Activated CD8-positive, alpha-beta memory T cell treated with anti-CD3 and anti-CD28 coated beads, Interleukin-2, amount 10 ng/mL, durations not matched to agents 7 days and 5 days (primary cell): ENCODE measurements at places on chromosomes 6 and 20. TPM values are rescaled to one million over a fixed set of nuclear protein-coding genes. Genes with fewer than 3 reads are reported as not detected.

NMBR gene
- total RNA-seq: not detected

ETV7 gene
- 19.7 TPM for total RNA-seq

DNA sequence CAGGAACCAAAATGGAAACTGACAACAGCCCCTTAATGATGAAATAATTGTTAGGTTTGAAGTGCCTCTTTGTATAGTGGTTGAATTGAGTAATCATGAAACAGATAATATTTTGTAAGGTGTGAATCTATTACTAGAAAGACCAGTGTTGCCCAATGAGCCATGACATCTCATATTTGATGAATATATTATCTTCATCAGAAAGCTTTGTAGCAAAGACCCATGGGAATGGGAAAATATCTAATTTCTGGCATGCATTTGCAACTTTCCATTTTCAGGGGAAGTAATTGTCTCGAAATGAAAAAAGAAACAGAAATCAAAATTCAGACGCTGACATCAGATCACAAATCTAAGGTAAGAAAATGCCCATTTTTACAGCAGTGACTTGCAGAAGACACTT is 57.3 kb upstream of the LAMP5 start:
- H3K4me1 ChIP-seq: no peaks in the 10 kb centered on the region
- no peaks in the 10 kb centered on the region for H3K36me3 ChIP-seq
- no peak for DNase-seq

DNA sequence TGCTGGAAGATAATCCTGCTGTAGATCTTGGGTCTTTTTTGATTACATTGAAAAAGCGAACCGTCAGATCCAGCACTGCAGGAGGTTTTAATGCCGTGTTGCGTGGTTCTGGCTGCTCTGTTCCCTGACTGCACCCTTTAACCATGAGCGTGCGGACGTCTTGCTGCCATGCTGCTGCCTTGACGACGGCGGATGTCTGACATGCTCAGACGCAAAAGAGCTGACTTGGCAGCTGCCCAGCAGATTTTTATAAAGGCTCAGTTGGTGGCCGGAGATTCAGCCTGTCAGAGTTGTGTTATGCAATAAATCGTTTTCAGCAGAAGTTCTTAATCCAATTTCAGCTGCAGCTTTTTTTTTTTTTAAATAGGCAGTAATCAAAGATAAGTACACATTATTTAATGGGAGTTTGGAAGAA is 119.4 kb downstream of the JARID2 start:
- H3K36me3 ChIP-seq: peaks cover 17% of the 10 kb centered on the region
- no peak overlapping the region for H3K27ac ChIP-seq
- H3K27me3 ChIP-seq: no peaks in the 10 kb centered on the region
- no peak for DNase-seq
- peaks cover 37% of the 10 kb centered on the region for H3K4me1 ChIP-seq
- H3K4me3 ChIP-seq: no peak overlapping the region

DNA sequence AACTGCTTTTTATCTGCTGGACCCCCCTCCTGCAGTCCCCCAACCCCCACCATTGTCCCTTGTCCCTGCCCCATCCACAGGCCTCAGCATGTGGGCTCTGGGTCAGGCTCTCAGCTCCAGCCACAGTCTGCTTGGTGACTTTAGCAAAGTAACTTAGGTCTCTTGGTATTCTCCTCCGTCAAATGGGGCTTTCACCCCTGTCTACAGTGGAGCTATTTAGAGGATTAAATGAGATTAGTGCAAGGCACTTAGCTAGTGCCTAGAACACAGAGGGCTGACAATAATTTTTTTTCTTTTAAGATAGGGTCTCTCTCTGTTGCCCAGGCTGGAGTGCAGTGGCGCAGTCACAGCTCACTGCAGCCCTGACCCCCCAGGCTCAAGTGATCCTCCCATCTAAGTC is 71.9 kb downstream of the TCP11 start:
- H3K27ac ChIP-seq: no peak overlapping the region
- DNase-seq: no peak
- H3K36me3 ChIP-seq: no peaks in the 10 kb centered on the region
- no peaks in the 10 kb centered on the region for H3K27me3 ChIP-seq

COL9A1 gene
- not detected for total RNA-seq

BPIFB2 gene
- total RNA-seq: not detected

TREM1 gene
- total RNA-seq: not detected

ADTRP gene
- 2.0 TPM for total RNA-seq

RPP40 gene
- total RNA-seq: 4.6 TPM

GRCh38 chr20:63395723-63396122 is 34.6 kb upstream of the CHRNA4 start:
- H3K4me3 ChIP-seq: no peak overlapping the region
- H3K4me1 ChIP-seq: no peaks in the 10 kb centered on the region
- no peak for DNase-seq
- H3K27me3 ChIP-seq: peaks cover 3% of the 10 kb centered on the region

- H3K4me3 ChIP-seq: no peak overlapping the region
- no peak for DNase-seq
- H3K4me1 ChIP-seq: peaks cover 35% of the 10 kb centered on the region
- peaks cover 18% of the 10 kb centered on the region for H3K36me3 ChIP-seq
- H3K27me3 ChIP-seq: no peaks in the 10 kb centered on the region
These were observed 84.7 kb downstream of the ASXL1 start for GRCh38 chr20:32442630-32443373.

BPI gene
- not detected for total RNA-seq

ZNF334 gene
- 1.7 TPM for total RNA-seq

SLC17A5 gene
- total RNA-seq: 3.9 TPM

DNA sequence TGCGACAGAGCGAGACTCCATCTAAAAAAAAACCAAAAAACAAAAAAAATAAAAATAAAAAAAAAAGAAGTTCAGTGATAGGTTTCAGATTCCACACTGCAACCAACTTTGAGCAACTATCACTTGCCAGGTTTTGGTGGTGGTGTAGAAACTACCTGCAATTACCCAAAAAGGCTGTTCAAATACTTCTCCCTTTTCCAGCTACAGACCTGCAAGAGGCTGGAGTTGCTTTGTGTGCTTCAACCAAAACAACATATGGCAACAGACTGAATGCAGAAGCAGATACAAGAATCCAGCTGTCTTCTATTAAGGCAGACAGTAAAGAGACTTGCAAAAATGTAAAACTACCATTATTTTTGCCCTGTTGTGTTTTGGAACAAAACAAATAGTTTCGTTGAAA is 9.3 kb upstream of the BCAS1 start:
- H3K27ac ChIP-seq: no peak overlapping the region
- H3K4me1 ChIP-seq: peaks cover 40% of the 10 kb centered on the region
- DNase-seq: no peak

DNA sequence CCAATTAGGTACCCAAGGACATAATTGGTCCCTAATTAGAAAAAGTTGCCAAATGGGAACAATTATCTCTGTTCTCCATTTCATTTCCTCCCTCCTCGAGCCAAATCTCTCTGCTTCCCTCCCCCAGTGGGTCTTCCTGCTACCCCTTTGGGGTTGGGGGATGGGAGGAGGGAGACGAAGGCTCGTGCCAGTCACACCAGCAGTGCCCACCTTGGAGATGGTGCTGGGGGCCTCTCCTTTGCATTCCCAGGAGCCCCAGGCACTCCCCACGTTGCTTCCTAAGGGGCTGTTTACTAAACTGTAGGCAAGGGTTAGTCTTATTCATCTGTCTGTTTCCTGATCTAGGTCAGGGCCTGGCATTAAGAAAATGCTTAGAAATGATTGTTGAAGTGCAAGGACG is 33.1 kb downstream of the MDFI start:
- H3K4me3 ChIP-seq: no peak overlapping the region
- no peak for DNase-seq
- H3K4me1 ChIP-seq: no peaks in the 10 kb centered on the region
- peaks cover 32% of the 10 kb centered on the region for H3K27me3 ChIP-seq

- peak; percentile 71 for DNase-seq
- no peak overlapping the region for H3K4me3 ChIP-seq
- peaks cover 30% of the 10 kb centered on the region for H3K4me1 ChIP-seq
- peak overlapping the region; percentile 82 for H3K27ac ChIP-seq
These were observed 227.5 kb upstream of the MYLIP start for GRCh38 chr6:15901141-15902115.

- no peaks in the 10 kb centered on the region for H3K36me3 ChIP-seq
- H3K4me3 ChIP-seq: no peak overlapping the region
- no peak overlapping the region for H3K27ac ChIP-seq
- DNase-seq: no peak
- no peaks in the 10 kb centered on the region for H3K27me3 ChIP-seq
These were observed 77.9 kb upstream of the CDH4 start for GRCh38 chr20:61173961-61174725.
